ENCODE measurements at places on chromosomes 2 and 18. TPM values are rescaled to one million over a fixed set of nuclear protein-coding genes. Genes with fewer than 3 reads are reported as not detected.

CDK15 gene
- total RNA-seq = not detected

SLC4A5 gene
- 18.3 TPM for total RNA-seq

DNA sequence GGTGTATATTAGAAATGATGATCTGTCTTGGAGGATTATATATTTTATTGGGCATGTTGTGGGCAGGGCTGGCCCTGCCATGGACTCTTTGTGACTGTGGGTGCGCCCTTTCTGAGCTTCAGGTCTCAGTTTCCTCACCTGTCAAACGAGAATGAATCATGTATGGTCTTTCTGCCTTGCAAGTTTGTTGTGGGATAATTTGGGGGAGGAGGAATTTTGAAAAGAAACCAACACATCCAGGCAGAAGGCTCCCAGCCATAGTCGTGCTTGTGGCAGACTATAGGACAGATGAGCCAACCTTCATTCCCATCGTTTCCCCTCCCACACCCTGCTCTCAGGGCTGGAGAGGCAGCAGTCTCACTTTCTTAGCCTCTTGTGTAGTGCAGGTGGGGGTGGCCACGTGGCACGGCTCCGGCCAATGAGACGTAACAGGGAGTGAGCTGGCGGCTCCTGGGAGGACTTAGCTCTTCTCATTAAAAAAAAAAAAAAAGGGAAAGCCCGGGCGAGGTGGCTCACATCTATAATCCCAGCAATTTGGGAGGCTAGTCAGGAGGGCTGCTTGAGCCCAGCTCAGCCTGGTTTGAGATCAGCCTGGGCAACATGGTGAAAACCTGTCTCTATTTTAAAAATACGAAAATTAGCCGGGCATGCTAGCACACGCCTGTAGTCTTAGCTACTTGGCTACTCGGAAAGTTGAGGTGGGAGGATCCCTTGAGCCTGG, 63.1 kb downstream of the RHOB start:
- H3K4me3 ChIP-seq = no peak overlapping the region
- peak; percentile 90 for DNase-seq
- H3K4me1 ChIP-seq = peaks cover 12% of the 10 kb centered on the region
- no peak overlapping the region for H3K27ac ChIP-seq
- no peaks in the 10 kb centered on the region for H3K27me3 ChIP-seq
- no peaks in the 10 kb centered on the region for H3K36me3 ChIP-seq

TSPYL6 gene
- total RNA-seq = not detected

RNF181 gene
- 202 TPM for total RNA-seq

- no peak overlapping the region for H3K27ac ChIP-seq
- DNase-seq = no peak
- no peak overlapping the region for H3K4me3 ChIP-seq
- H3K4me1 ChIP-seq = no peaks in the 10 kb centered on the region
Observed at GRCh38 chr2:181984814-181985631, 630 bp upstream of the PPP1R1C start.

GRCh38 chr2:11539317-11540147, 5.7 kb downstream of the GREB1 start:
- H3K4me3 ChIP-seq = no peak overlapping the region
- peak; percentile 77 for DNase-seq
- H3K27ac ChIP-seq = no peak overlapping the region

DNA sequence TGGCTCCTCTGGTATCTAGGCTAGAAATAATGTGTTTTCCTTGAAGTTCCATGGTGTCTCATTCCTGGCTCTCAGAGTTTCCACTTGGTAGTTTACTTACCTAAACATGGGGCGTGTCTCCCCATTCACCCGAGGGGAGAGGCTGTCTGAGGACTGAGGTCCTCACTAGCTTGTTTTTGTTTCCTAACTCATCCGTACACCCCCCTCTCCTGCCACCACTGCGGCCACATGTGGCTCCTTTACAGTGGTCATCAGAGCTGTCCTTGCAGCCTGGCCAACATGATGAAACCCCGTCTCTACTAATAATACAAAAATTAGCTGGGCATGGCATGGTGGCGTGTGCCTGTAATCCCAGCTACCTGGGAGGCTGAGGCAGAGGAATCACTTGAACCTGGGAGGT, 106.0 kb downstream of the ASAP2 start:
- peaks cover 51% of the 10 kb centered on the region for H3K4me1 ChIP-seq
- H3K27me3 ChIP-seq = no peaks in the 10 kb centered on the region
- DNase-seq = no peak
- no peaks in the 10 kb centered on the region for H3K36me3 ChIP-seq
- no peak overlapping the region for H3K4me3 ChIP-seq
- no peak overlapping the region for H3K27ac ChIP-seq

- no peaks in the 10 kb centered on the region for H3K36me3 ChIP-seq
- DNase-seq = no peak
- no peak overlapping the region for H3K4me3 ChIP-seq
- H3K4me1 ChIP-seq = peaks cover 9% of the 10 kb centered on the region
Observed at GRCh38 chr2:102138331-102138730, 4.2 kb upstream of the IL1R1 start.

PRLH gene
- not detected for total RNA-seq

GRCh38 chr2:218879776-218880101, 913 bp upstream of the WNT10A start:
- no peak for DNase-seq
- no peaks in the 10 kb centered on the region for H3K36me3 ChIP-seq
- H3K4me1 ChIP-seq = peaks cover 4% of the 10 kb centered on the region
- no peak overlapping the region for H3K4me3 ChIP-seq
- no peak overlapping the region for H3K27ac ChIP-seq

DNA sequence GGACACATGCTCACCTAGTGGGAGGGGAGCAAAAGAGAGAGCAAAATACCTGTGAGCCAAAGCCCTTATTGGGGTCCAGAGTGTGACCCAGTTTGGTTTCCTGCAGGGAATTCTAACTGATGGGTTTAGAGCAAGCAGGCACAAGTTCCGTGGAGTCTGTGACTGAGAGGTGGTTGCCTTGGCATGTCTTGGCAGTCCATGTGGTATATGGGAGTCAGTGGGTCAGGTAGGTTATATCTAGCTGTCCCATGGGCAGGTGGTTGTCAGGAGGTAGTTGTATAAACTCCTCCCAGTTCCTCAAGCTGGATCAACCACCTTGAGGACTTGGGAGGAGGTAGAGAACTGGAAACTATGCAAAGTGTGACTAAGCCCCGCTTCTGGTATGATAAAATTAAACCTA, 452.8 kb upstream of the VWC2L start:
- H3K27me3 ChIP-seq = no peaks in the 10 kb centered on the region
- H3K36me3 ChIP-seq = no peaks in the 10 kb centered on the region
- H3K4me3 ChIP-seq = no peak overlapping the region
- no peaks in the 10 kb centered on the region for H3K4me1 ChIP-seq
- no peak overlapping the region for H3K27ac ChIP-seq
- no peak for DNase-seq

RAX gene
- not detected for total RNA-seq
